ENCODE measurements at places on chromosomes 12 and 14.
A peak's percentile ranks its signal among the peaks of the same experiment; 100 is the strongest.

- no peak for DNase-seq
Observed at GRCh38 chr12:64891629-64892028, 67.2 kb downstream of the TBC1D30 start.

- DNase-seq: peak; percentile 78
Observed at GRCh38 chr12:49092086-49092815, 2.4 kb downstream of the DHH start.

GRCh38 chr12:102371165-102371564, 109.2 kb downstream of the IGF1 start:
- DNase-seq: no peak

DNA sequence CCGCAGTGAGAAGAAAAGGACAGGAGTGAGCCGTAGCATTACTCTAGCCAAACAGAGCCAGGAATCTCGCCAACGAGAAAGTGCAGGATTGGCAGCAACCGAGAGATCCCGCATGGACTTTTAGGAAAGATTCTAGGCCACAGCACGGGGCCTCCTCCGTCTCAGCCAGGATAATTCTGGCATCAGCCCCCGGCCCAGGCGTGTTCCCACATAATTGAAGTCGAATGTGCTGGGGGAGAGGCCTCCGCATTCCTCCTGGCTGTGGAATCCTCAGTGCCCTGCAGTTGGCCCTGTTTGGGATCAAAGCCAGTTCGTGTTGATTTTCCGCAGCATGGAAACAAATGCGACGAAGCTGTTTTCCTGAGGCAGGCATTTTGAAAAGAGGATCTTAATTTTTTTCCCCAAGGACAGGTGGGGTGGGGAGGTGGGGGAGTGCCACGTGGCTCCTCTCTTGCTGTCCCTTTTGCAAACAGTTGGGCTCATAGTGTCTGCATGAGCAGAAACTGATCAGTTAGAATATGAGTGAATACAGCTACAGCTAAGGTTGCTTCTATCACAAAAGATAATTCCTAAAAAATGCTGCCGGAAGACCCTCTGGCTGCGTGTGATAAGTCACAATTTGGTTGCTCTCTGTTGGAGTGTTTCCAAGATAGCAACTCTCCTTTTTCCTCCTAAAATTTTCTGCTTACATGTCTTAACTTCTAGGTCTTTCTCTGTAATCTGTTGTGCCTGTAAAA, 37.3 kb upstream of the ATXN2 start:
- DNase-seq: peak; percentile 88

- DNase-seq: peak; percentile 36
Observed at GRCh38 chr12:127280393-127281275, 986.3 kb upstream of the TMEM132C start.

DNA sequence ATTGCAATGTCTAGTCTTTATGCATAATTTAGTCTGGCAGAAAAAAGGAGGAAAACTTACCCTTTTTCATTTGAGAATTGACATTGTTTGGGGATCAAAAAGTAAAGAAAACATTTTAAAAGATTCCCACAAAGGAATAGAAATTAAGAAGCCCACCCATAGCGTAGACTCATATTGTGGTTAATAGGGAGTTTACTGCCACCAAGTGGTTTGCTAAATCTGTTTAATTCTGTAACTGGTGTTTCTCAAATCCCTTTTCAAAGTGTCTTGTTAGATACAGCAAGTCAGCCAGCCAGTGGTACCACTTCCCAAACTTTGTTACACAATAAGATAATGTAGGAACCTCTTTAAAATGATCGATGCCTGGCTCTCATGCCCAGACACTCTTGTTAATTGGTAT, 180.3 kb downstream of the IPO8 start:
- DNase-seq: peak; percentile 2

GRCh38 chr14:98323836-98324235, 948.2 kb downstream of the BCL11B start:
- DNase-seq: no peak

- DNase-seq: no peak
Observed at GRCh38 chr12:113634982-113635381, 163.3 kb upstream of the LHX5 start.

- DNase-seq: no peak
Observed at GRCh38 chr12:19166387-19166786, 36.9 kb downstream of the PLEKHA5 start.

DNA sequence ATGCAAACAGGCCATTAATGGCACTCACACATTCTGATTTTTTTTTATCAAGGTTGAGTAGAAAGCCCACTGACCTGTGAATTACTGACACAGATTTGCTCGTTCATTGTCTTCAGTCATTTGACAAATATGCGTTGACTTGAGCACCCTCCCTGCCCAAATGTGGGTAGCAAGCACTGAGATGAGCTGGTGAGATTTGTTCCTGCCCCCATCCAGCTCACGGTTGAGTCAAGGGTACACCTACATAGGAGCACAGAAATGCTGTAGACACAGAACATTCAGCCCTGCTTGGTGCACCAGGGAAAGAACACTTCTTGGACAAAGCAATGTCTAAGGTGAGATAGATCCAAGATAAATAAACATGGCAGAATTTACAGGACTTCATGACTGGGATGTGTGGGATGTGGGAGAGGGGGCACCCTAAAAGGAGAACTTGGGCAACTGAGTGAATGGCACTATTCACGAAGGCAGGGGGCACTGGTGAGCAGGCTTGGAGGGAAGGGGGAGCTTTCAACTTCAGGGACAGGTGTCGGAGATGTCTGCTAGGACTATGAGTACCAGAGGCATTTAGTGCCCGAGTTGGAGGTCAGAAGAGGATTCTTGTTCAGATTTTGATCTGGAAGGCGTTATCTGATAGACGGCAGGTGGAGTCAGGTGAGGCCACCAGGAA, 213.4 kb downstream of the VRK1 start:
- no peak for DNase-seq

GRCh38 chr12:124002021-124002644, 29.1 kb downstream of the ZNF664 start:
- no peak for DNase-seq

DNA sequence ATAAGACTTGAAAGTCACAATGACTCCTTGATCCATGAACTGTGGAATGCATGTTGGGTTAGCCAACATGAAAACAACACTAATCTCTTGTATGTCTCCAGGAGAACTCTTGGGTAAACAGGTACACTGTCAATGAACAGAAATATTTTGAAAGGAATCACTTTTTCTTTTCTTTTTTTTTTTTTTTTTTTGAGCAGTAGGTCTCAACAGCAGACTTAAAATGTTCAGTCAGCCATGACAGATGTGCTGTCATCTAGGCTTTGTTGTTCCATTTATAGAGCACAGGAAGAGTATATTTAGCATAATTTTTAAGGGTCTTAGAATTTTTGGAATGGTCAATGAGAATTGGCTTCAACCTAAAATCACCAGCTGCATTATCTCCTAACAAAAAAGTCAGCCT, 2.3 kb upstream of the PLEKHA5 start:
- DNase-seq: no peak

GRCh38 chr12:59834659-59835474, 239.0 kb downstream of the SLC16A7 start:
- peak; percentile 67 for DNase-seq

- DNase-seq: peak; percentile 85
Observed at GRCh38 chr14:102694530-102695166, 82.6 kb upstream of the TRAF3 start.

DNA sequence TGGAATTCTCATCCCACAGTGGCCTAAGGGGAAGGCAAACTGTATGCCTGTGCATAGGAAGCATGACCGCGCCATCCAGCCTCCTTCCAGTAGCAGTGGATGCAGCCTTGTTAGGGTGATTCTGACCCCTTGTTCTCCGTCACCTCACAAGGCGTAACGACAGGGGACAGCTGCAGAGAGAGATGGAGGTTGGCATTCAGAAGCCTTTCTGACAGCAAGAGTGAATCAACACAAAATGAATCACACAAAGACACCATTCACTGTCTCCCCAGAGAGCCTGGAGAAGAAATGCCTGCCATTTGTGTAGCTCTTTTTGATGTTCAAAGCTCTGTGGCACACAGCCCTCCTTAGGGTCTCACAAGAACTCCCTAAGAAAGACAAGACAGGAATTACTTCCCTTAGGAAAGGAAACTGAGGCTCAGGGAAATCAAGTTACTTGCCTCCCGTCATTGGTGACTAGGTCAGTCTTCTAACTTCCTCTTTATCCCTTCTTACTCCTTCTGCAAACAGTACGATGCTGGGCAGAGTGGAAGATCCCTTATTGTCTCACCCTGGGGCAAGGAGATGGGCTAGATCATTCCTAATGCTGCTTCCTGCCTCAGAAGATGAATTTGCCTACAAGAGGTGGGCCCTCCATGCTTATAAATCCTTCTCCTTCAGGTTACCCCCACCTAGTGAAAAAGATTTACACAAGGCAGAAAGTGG, 280.9 kb downstream of the CACNA1C start:
- DNase-seq: no peak

DNA sequence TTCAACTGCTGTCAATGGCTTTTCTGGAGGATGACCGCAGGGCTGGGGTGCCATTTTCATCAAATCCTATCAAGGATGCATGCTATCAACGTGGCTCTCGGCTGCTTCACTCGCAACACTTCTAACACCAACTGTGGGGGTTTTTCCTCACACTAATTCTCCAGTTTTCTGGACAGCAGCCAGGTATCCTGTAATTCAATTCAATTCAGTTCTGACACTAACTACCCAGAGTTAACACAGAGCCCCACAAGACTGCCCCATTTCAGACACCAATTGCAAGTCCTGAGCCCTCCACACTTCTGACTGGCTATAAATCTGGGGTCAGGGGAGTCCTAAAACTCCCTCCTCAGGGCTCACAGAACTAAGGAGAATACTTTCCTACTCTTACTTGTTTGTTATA, 55.3 kb upstream of the TMCC3 start:
- no peak for DNase-seq

DNA sequence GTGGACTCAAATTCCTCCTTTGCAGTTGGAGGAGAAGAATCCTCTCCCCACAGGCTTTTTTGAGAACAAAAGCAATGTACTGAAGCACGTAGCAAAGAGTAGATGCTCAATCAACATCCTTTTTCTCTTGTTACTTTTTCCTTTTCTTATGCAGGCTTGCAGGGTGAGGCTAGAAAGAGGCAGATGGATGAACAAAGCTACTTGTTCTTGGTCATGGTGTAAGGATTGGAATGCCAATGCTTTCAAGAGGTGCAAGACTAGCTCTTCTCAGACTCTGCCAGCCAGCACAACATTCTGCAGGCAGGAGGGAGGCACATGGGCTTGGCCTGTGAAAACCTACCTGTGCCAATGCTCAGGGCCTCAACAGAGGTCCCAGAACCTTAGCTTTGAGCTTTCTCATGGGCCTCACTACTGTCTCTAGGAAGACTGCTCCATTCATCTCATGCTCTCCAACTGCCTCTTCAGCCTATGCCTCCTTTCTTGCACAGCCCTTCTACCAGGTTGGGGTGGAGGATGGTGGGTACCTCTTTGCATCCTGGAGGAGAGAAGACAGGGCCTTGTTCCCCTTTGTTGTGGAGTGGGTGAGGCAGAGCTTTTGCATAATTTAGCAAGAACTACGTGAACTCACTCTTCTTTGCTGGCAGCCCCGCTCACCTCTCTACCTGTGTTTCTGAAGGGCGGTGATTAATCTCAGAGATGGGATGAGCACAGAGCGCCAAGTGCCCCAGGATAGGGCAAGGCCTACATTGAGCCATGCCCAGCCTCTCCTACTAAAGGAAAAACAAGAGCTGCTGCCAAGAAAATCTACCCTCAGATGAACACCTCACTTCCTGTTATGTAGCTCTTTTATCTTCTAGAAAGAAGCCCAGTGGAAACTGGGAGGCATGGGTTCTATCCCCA, 1119.7 kb downstream of the VRK1 start:
- DNase-seq: no peak

GRCh38 chr14:23663127-23663526, 27.0 kb downstream of the DHRS2 start:
- DNase-seq: no peak

GRCh38 chr12:54593135-54593534, 4.7 kb upstream of the PPP1R1A start:
- peak; percentile 13 for DNase-seq

DNA sequence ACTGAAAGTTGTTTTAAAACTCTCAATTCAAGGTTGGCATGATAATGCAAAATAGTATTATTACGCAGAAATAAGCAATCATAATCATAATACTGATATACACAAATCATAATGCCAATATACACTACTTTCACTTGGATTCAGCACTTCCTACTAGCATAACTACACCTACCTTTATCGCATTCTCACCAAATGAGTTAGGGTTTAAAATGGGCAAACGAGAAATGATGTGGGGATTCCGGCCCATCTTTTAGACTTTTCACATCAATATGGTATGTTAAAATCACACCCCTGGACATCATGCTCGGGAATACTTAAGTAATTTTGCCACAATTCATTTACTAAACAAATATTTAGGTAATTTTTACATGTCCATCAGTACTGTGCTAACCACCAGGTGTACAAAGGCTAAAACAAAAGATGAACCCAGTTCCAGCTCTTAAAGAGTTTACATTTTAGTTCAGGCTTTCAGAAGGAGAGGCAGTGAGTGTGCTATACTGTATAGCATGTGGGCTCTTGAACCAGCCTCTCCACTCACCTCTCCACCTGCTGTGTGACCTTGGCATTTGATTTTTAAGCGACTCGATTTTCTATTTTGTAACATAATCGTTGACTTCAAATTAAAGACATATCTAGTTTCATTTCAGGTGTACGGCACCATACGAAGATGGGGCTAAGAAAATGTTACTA, 1.1 kb upstream of the USP15 start:
- DNase-seq: no peak

DNA sequence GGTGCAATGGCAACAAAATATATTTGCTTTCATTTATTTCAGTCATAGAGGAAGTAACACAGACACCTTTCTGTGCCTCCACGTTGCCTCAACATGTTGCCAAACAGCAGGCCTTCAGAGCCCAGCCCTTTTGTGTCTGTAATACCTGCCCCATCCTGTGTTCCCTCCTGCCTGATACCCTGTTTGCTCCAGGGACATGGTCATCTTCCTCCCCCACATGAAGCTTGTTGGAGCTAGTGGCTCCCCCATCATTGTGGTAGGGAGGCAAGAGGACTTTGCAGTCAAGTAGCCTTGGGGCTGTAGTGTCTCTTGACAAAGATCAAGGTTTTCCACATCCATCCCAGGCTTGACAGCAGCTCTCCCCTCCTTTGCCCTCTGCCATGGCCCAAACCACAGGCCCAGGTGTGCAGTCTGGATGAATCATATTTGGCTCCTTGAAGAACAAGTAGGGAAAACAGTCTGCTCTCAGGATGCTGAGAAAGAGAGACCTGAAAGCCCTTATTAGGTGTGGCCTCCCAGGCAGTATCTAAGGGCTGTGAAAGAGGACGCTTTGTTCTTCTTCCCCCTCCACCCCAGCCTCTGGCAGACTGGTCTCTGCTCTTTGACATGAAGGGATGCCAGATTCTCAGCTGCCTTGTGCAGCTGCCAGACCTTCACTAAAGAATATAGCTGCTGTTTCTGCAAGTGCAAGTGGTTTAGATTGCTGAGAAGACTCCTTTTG, 329.0 kb downstream of the C12orf75 start:
- DNase-seq: no peak

GRCh38 chr14:103056322-103057027, 874 bp downstream of the CDC42BPB start:
- peak; percentile 85 for DNase-seq

GRCh38 chr14:41606282-41606531, 469 bp upstream of the LRFN5 start:
- DNase-seq: no peak

Data from foreskin fibroblast (primary cell).